Tibial artery (tissue), 4 donors: ENCODE measurements at places on chromosomes 4 and X.

GRCh38 chrX:77275392-77275791 lies 171.8 kb upstream of the FGF16 start:
- DNase-seq: no peak

DNA sequence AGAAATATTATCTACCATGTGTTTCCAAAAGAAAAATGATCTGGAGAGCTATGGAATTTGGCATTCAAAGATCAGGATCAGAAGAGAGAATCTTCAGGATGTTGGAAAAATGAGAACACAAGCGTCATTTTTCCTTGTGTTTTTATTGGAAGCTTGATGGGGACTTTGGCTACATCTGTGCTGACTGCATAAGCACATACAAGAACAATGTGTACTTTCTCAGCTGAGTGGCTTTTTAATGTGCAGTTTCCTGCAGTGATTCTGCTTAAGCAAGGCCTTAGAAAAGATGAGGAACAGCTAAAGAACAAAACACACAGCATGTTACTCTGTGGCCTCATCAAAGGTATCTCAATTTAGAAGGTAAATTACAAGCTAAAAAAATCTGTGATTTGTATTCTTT lies 1039.9 kb downstream of the GLUD2 start:
- no peak for DNase-seq

DNA sequence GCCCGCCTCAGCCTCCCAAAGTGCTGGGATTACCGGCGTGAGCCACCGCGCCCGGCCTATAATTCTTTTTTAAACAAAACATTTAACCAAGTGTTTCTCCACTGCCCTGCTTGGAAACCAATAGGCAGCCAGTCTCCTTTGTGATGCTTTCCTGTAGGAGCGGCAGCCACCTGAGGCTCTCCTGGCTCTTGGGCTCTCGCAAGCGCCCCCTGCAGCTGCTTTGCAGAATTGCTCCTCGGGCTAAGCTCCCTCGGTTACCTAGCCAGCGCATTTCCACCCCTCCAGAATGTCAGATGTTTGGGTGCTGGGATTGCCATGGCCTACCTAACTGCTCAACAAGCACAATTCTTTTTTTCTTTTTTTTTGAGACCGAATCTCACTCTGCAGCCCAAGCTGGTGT lies 7.7 kb downstream of the S100P start:
- DNase-seq: no peak

- DNase-seq: no peak
These were observed 12.9 kb upstream of the IL13RA1 start for GRCh38 chrX:118714521-118714920.

DNA sequence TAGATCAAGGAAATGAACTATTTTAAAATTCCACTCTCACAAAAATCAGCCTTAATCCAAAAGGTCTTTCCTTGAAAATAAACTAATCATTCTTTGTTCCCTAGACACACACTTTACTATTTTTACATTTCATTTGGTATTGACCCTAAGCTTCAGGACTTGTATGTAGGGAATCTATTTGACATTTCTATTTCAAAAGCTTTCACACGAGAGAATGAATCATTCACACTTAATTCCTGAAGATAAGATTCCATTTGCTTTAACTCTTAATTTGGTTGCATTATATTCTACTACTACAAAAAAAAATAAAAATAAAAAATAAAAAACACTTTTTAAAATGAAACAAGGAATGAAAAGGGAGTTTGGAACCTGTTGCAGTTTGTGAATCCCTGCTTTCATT lies 43.7 kb downstream of the EDNRA start:
- DNase-seq: no peak

DNA sequence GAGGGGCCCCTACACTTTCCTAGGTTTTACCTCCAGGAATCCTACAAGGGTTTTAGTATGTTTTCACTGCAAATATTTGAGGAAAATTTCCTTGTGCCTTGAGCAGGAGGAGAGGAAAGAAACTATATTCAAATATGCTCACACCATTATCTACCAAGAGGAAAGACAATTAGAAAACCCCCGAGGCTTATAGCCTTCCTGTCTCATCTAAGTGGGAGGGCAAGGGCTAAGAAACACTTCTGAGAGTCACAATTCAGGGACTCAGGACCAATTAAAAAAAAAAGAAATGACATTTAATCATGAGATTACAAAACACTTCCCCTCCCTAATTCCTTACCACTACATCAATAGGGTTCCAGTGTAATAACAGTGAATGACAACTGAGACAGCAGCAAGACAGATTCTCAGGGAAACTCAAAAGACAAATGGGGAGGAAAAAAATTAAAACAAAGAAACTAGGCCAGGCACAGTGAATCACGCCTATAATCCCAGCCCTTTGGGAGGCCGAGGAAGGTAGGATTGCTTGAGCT lies 45.6 kb downstream of the ATRX start:
- no peak for DNase-seq

DNA sequence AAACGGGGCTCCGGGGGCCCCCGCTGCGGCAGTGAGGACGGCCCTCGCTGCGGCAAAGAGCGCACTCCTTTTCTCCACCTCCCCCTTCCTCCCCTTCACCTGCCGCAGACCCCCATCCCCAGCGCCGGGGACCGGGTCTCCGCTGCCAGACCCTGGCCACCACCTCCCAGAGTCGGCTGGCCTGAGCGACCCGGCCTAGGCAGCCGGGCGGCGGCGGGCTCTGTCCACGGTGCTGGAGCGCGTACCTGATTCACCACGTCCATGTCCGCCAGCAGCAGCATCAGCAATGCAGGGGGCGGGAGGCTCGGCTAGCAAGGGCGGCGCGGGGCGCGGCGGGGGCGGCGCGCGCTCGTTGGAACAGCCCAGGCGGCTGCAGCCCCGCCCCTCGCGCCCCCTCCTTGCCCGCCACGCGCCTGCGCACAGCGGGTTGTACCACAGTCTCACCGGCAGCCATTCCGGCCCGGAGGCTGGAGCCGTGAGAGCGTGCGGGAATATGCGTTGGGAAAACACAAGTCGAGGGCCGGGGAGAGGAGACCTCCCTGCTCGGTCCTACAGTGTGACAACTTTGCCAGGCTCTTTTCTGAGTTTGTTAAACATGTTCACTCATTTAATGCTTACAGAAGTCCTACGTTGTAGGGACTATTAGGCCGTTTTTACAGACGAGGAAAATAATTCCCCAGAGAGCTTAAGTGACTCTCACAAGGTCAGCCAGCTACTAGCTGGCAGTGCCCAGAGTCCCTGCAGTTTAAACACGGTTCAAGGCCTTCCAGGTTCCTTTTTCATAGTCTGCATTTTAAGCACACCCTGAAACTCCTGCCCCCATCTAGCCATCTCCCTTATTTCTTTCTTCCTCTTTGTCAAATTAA lies at the start of gene SYP:
Gene SYP (minus strand): TSS at position 288 of the 866 bp plus-strand sequence. CDS start 7 bp downstream, at position 281.
- DNase-seq: peak; percentile 92

- no peak for DNase-seq
These were observed 70.3 kb downstream of the DCK start for GRCh38 chr4:71063711-71064110.

- no peak for DNase-seq
These were observed 43.0 kb downstream of the ADD1 start for GRCh38 chr4:2886622-2887021.

DNA sequence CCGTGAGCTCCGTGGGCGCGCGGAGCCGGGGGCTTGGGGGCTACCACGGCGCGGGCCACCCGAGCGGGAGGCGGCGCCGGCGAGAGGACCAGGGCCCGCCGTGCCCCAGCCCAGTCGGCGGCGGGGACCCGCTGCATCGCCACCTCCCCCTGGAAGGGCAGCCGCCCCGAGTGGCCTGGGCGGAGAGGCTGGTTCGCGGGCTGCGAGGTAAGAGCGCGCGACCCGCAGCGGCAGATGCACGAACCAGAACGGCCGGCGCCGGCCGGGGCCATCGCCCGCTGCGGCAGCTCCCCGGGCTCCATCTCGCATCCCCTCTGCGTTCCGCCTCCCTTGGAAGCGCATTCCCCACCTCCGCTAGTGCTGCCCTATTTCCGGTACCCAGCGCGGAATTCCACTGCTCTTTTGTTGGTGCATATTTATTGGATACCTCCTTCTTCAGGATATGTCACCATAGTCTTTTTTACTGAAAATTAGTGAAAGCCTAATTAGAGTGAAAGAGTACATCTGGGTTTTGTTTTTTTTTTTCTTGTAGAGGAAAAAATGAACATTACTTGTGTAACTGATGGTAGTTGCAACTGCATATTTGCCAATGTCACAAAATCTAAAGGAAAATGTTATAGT lies 797 bp downstream of the PKD2 start:
- peak; percentile 54 for DNase-seq

- no peak for DNase-seq
These were observed 636.3 kb upstream of the FTHL17 start for GRCh38 chrX:31708116-31708515.

GRCh38 chr4:28105271-28105859 lies 1244.7 kb downstream of the STIM2 start:
- DNase-seq: no peak

DNA sequence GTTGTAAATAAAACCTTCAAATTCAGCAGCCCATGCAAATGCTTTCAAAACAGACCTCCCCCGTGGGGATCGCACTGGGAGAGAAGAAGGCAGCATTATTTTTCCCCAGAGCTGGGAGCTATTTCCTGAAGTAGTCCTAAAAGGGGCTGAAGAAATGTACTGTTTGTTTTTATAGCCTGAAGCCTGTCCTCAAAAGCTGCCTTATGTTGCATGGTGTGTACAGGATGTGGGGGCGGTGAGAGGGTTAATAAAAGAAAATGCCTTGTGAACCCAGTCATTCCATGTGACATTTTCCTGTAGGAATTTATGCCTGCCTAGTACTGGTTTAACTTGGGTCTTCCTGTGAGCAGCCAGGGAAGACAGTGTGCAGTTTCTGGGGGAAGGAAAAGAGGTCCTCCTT lies 144.1 kb downstream of the SOWAHB start:
- DNase-seq: no peak

DNA sequence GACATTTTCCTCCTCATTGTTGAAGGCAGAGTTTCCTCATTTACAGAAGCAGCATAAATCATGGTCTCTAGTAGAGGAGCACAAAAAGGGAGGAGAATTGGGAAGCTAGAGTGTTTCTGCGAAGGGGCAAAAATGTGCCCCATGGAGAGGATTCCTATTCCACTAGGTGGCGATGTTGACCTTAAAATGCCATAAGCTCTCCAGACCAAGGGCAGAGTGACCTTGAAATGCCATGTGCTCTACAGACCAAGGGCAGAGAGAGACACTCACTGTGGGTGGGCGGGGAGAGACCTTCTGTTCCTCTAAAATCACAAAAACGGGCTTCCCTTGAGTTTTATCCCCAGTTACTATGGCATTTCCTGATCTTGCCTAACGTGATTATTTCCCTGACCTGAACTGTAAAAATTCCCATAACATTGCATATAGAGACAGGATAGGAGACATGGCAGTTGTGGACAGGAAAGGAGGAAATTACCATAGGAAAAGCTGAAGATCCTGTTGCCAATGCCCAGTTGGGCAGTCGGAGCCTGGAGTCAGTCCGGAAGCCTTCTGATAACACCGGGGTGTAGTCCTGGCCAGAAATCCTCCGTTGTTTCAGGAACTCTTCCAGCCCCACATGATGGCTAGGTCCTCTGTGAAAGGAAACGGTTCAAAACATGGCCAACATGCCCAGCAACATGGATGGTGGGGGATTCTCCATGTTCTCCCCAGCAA lies 567.7 kb downstream of the MAGEB5 start:
- DNase-seq: no peak

- DNase-seq: no peak
These were observed 16.6 kb upstream of the KLHL2 start for GRCh38 chr4:165190591-165191347.

DNA sequence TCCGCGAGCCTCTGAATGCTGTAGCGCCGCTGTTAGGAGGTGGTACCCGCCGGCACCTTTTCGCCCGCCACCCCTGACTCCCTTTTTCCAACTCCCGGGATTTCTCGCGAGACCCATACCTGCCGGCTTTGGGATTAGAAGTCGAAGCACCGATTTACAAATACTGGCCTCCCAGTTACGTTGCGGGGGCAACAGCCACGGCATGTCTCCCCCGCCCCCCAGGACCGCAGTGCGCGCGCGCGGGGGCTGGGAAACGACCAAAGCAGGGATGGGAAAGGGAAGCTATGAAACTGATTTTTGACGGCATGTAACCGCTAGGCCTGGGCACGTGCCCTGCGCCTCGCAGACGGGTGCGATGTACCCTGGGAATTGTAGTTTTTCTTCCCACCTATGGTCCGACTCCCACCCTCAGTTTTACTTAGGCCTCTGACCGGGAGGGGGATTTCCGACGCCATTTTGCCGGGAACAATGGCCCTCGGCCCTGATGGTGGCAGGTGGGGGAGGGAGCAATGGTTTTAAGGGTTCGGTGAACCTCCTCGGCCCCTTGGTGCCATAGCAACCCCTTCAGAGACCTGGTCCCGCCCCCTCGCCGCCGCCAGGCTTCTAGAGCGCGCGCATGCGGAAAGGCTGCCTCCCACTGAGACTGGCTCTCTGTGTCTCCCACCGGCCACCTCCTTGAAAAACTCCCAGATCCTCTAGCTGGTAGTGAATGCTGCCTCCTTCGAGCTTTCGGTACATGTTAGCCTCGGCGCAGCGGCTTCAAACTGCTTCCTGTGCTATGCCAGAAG lies 772 bp upstream of the WNK3 start:
- peak; percentile 19 for DNase-seq

DNA sequence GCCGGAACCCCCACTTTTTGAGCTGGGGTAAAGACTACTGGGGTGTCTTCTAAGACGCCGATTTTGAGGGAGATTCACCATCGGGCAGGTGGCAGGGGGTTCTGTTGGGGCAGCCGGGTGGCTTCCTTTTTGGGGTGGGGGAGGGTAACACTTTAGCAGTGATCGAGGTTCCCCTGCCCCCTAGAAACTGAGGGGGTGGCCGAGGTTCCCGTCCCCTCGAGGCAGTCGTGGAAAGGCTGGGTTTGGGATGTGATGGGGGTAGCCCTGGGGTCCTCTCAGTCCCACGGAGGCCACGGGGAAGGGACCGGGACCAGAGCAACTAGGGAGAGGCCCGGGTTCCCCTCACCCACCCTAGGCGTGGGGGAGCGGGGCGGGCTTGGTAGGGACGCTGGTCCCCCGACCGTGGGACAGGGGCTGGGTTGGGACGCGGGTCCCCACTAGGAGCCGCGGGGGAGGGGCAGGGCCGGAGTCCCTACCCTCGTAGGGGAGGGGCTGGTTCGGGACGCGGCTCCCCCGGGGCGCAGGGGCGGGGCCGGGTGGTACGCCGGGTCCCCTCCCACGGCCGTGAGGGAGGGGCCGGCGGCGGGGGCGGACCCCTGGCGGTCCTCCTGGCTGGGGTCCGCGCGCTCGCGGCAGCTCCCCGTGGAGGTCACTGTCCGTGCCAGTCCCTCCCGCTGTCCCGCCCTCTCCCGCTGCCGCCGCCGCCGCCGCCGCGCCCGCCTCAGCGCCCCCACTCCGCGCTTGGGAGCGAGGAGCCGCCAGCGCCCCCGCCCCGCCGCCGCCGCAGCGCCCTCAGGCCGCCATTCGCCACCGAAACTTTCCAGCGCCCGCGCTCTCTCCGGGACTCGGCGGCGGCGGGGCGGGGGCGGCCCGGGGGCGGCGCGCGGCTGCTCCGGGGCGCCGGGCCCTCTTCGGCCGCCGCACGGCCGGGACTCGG lies at the start of gene TBL1X:
Gene TBL1X (plus strand): TSS at position 624 of the 937 bp plus-strand sequence. CDS start 188,529 bp downstream, outside the sequence.
- peak; percentile 71 for DNase-seq

GRCh38 chrX:68571610-68572311 lies 72.9 kb downstream of the YIPF6 start:
- no peak for DNase-seq

DNA sequence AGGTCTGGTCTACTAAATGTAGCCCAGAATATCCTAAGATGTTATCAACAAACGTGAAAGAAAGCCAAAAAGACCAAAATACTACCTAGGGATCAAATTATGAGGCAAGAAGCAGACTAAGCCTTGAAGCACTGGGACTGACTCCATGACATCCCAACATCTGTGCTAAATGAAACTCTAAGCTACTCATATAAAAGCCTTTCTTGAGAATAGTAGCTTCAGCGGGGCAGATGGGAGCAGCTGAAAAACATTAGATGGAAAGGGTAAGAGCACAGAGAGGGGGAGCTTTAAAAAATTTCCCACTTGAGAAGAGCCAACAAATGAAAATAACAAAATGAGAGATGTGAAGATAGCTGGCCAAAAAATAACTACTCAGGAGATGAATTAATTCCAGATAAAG lies 81.7 kb downstream of the MAD2L1 start:
- DNase-seq: no peak
